ENCODE measurements at places on chromosomes 11 and 22.

- DNase-seq: no peak
Measured at GRCh38 chr11:64867748-64868462, 10.5 kb downstream of the EHD1 start.

- DNase-seq: no peak
Measured at GRCh38 chr22:37870273-37870672, 21.1 kb downstream of the EIF3L start.

DNA sequence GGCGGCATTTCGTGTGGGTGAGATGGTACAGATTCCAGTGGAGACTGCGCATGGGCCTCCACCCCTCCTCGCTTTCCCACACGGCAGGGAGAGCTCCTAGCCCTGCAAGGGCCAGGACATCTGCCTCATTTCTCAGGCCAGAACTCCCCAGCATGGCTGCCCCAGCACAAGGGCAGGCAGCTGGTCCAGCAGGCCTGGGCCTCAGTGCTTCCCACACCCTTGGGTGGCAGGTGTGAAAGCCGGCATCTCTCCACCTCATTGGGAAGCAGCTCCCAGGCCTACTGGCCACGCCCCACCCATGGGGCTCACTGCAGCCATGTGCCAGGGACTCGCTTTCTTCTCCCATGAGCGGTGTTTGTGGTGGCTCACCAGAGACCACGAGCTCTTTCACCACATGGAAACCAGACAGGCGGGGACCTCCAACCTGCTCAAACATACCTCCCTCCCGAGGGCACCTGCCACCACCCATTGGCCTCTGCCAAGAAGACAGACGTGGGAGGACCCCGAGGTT, 79.1 kb downstream of the NAT10 start:
- DNase-seq: no peak

DNA sequence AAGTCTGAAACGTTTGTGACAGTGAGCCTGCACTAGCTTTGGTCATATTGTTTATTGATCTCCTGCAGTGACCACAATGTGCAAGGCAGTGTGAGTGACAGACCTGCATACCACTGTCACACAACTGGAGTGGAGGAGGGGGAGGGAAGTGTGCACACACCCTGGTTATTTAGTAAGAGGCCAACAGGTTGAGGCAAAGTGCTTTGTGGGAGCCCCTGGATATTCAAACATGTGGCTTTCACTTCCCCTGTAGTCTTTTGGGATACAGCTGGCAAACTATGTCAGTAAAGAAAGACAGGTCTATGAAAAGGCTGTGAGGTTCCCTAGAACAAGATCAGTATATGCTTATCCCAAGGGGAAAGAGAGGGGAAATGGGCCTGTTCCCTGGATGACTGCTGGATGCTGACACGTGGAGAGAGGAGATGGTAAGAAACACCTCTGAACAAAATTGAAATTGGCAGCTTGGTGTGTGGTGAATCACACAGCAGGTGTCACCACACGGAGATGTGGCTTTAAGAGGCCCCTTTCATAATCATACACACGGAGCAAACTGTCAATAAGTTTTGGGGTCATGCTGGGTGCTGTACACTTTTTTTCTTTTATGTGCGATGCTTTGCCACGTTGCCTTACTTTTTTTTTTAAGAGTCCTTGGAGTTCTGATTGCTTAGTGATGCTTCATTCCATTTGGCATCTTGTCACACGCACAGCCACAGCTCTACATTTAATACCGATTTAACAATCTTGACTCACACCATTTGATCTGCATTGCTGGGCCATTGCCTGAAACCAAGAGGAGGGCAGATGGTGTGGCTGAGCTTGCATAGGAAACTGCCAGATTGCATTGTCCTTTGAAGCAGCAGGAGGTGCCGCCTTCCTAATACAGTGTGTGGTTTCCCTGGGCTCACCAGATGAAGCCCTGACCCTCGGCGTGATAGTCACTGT, 11.3 kb downstream of the OSBP2 start:
- DNase-seq: peak; percentile 63

DNA sequence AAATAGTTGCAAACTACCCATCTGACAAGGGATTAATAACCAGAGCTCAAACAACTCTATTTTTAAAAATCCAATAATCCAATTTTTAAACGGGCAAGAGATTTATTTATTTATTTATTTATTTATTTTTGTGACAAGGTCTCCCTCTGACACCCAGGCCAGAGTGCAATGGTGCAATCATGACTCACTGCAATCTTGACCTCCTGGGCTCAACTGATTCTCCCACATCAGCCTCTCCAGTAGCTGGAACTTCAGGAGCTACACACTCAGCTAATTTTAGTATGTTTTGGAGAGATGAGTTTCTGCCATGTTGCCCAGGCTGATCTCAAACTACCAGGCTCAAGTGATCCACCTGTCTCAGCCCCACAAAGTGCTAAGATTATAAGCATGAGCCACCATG, 267.2 kb upstream of the BLID start:
- DNase-seq: no peak

DNA sequence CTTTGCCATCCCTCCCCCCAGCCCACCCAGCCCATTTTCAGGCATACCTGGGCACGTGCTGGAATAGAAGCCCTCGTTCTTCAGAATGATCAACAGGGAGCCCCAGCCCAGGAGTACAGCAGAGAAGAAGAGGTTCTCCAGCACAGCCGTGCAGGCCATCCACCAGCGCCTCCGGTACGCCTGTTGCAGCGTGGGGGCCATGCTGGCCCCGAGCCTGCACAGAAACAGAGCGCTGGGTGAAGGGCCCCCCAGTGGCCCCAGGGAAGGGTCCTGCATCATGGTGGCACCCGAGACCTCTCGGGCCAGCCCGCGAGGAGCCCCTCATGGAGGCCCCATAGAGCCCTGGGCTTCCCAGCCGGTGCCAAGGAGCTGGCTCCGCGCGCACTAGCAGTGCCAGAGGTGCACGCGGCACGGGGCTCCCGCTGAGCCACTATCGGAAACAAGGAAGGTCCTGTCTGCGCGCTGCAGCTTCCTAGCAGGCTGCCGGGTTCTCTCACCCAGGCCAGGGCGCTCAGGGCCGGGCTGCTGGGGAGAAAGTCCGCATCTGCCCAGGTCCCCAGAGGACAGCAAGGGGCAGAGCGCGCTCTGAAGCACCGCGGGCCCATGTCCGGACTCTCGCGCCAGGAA, 1.5 kb downstream of the SLC43A1 start:
- DNase-seq: no peak

DNA sequence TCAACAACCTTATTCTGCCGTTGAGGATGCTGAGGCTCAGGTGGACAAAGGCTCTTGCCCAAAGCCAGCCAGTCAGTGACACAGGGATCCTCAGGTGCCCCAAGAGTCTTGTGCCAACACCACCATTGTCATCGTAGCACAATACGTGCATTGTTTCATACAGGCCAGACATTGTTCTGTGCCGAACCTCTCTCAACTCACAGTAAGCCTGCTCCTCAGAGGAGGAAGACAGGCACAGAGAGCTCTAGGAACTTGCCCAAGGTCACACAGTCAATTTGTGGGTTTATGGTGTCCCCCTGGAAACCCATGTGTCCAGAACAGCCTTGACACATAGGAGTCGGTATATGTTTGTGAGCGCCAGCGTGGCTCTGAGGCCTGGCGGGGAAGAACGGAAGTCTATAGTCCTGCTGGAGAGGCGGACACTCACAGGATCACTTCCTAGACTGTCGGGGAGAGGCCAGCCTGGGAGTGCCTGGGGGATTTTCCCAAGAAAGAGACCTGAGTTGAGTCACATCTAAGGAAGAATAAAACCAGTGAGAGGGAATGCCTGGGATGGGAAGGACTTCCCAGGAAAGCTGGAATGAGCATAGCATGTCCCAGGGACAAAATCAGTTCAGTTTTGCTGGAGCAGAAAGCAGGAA, 20.2 kb downstream of the LIF start:
- no peak for DNase-seq

GRCh38 chr11:29751618-29752017, 265.2 kb downstream of the KCNA4 start:
- no peak for DNase-seq

GRCh38 chr11:10499452-10499851, 41.5 kb downstream of the RNF141 start:
- DNase-seq: no peak

GRCh38 chr11:113729456-113729855, 23.3 kb upstream of the TMPRSS5 start:
- DNase-seq: no peak

DNA sequence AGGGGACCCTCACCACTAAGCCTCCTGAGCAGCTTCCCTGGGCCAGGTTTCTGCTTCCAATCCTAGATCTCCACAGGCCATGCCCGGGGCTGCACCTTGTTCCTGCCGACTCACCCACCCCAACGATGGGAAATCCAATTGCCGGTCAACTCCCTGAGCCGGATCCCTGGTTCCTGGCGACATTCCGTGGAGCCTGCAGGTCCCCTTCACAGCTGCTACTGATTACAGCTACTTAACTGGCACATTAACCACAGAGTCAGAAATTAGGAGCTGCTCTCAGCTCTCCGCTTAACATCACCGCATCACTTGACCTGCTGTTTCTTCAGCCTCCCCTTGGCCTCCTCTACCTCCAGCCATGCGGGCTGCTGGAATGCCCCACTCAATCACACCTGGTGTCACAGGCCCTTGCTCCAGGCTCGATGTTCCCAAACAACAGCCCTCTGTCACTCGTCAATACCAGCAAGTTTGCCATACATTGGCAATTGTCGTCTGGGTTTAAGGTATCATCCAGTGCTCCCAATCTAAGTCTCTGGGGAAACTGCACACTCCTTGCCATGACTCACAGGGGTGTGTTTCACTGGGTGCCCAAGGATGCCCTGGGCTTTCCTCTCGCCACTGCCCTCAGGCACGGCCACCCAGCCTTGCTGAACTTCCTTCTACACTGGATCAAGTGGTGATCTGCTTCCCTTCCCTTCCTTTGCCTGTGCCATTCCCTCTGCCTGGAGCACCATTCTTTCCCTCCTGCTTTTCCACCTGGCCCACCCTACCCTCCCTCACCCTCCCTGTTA, 181.0 kb downstream of the MN1 start:
- DNase-seq: no peak

DNA sequence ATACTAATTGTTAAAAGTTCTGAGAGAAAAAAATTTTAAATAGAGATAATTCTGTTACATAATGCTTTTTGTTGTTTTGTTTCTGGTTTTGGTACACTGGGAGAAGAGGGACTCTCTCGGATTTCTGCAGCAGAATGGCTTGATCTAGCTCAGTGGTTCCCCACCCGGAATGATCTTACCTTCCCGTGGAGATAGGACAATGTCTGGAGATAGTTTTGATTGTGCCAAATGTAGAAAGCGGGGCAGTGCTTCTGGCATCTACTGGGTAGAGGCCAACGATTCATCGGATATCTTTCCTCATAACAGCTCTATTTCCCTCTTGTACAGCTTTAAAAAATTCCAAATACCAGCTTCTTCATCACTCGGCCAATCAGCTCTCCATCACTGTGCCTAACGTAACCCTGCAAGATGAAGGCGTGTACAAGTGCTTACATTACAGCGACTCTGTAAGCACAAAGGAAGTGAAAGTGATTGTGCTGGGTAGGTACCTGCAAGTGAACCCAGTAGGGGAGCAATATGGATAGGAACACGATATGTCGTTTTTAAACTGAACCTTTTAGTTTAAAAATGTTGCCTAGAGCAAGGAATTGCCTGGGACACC, 13.2 kb downstream of the CRTAM start:
- no peak for DNase-seq

DNA sequence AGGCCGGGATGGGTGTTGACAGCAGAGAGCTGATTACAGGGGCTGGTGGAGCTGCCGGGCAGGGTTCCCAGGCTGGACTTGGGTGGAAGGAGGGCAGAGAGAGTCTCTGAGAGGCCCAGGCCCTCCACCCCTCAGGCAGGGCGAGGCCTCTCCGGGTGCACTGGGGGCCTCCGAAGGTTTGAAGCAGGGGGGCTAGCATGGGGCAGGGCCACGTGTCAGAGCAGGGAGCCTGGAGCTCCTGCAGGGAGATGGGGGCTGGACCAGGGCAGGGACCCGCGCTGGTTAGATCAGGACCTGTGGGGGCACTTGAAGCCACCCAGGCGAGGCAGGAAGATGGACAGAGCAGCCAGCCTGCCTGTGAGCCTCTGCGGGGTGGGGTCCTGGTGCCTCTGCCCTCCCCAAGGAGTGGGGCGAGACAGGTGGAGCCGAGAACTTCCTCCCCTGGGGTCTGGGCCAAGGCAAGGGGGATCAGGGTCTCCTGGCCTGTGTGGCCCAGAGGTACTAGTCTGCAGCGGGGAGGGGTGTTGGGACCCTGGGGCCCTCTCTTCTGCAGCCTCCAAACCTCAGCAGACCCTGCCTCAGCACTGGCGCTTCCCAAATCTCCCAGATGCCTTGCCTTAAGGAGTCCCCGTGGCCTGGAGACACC, 911 bp downstream of the PANX2 start:
- no peak for DNase-seq

- DNase-seq: peak; percentile 68
Measured at GRCh38 chr11:128157423-128158298, 429.7 kb downstream of the ETS1 start.

DNA sequence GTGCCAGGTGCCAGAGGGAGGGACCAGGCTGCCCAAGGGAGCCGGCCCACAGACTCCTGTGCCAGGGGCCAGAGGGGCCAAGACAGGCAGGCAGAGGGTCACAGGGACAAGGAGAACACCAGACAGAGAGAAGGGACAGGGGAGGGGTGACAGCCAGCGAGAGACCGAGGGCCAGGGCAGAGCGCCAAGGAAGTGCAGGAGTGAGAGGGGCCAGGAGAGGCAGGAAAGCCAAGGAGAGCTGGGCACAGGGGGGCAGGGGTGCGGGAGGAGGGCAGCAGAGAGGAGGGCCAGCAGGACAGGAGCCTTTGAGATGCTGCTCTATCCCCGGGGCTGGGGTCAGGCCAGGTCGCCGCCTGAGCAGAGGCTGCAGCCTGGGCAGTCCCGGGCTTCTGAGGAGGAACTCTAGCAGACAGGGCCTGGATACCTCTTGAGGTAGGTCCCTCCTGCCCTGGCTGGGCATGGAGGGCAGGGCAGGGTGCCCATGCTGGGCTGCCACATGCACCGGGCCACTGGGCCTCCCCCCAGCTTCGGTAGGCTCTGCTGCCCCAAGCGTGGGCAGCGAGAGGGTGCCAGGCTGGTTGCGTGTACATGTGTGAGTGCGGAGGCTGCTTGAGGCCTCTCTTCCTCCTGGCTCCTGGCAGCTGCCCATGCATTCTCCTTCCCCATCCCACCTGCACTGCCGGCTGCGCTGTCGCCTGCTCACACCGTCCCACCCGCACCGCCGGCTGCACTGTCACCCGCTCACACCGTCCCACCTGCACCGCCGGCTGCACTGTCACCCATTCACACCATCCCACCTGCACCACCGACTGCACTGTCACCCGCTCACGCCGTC, 12.2 kb downstream of the LSP1 start:
- DNase-seq: no peak

GRCh38 chr11:9037963-9038362, 34.2 kb upstream of the NRIP3 start:
- no peak for DNase-seq

GRCh38 chr11:93724089-93724488, 17.2 kb downstream of the TAF1D start:
- no peak for DNase-seq

- DNase-seq: no peak
Measured at GRCh38 chr11:19772480-19772879, 59.8 kb downstream of the NAV2 start.
